ENCODE measurements at places on chromosomes 3 and 15.
A peak's percentile ranks its signal among the peaks of the same experiment; 100 is the strongest.

GRCh38 chr3:149473357-149474249, 894 bp upstream of the TM4SF4 start:
- peak; percentile 84 for DNase-seq

- DNase-seq: no peak
Observed at GRCh38 chr3:184832044-184832443, 20.1 kb downstream of the VPS8 start.

- DNase-seq: no peak
Observed at GRCh38 chr3:15050405-15051092, 14.6 kb downstream of the MRPS25 start.

GRCh38 chr3:124609402-124609801, 120.8 kb upstream of the UMPS start:
- DNase-seq: no peak

DNA sequence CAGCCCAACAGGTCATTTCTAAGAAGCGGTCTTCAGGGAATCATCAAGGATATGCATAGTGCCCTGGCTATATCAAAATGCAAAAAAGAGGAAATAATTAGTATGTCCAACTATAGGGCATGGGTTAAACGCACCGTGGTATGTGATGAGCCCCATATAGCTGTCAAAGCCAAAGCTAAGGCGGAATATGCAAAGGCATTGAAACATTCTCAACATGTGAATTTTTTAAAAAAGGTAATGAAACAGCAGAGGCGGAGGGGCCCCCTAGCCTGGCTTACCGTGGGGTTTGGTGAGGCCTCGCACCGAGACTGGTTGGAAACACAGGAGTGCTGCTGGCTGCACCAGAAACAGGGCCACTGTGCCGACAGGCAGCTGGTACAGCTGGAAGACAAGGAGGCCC, 23.2 kb downstream of the PLXND1 start:
- DNase-seq: no peak

- DNase-seq: no peak
Observed at GRCh38 chr3:163657088-163657487, 1421.2 kb downstream of the SI start.

- DNase-seq: no peak
Observed at GRCh38 chr3:14988988-14989394, 41.6 kb downstream of the NR2C2 start.

DNA sequence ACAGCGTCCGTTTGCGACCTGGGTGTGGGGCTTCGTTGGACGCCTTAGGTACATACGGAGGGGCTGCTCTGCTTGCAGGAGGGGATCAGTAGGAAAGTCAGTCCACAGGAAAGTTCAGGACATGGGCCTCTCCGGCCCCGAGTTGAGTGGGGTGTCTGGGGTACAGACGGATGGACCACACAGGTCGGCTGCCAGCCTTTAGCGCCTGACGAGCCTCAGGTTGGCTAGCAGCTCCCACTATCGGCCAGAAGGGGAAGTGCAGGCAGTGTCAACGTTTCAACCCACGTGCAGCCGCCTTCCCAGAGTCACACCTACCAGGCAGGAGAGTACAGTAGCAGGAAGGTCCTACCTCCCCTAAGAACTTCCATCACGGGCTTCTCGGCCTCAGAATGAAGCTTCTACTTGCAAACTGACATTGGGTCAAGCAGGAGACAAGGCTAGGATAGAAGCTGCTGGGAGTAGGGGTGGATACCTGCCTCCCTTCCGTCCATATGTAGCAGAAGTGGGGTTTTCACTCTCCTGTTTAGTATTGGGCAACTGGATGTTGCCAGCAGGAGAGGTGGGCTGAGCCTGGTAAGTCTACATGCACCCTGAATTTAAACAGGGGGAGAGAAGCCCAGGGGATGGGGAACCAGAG, 1.8 kb upstream of the SCN5A start:
- DNase-seq: peak; percentile 50

GRCh38 chr3:122305818-122306621, 19.0 kb upstream of the CSTA start:
- no peak for DNase-seq

- no peak for DNase-seq
Observed at GRCh38 chr3:65492249-65492648, 546.5 kb downstream of the MAGI1 start.

DNA sequence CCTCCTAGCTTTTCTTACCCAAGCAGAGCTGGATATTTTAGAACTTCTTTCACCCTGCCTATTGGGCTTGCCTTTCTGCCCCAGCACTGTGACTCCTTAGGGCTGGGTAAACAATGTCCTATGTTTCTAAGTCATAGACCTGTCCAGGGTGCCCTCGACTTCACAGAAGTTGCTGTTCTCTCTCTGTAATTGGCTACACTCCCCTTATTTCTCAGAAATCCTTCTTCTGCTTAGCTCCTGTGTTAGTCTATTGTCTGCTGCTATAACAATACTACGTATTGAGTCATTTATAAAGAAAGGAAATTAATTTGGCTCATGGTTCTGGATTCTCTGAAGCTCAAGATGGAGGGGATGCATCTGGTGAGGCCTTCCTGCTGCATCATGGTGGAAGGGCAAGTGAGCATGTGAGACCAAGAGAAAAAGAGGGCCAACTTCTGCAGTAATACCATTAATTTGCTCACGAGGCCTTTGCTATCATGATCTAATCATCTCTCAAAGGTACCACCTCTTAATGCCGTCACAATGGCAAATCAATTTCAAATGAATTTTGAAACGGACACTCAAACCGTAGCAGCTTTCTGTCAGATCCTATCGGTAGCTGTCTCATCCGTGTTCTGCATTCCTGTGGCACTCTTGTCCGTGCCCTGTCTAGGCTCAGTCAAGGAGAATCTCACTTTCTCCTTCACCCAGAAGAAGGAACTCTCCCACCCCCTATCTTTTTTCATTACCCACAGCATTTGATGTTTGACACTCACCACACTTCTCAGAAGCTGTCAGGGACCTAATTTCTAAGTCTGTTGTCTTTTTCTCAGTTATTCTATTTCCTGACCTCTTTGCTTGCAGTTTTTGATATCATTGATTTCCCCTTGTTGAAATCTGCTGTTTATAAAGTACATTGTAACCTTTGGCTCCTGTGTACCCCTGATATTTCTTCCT, 22.3 kb upstream of the GPR171 start:
- no peak for DNase-seq

DNA sequence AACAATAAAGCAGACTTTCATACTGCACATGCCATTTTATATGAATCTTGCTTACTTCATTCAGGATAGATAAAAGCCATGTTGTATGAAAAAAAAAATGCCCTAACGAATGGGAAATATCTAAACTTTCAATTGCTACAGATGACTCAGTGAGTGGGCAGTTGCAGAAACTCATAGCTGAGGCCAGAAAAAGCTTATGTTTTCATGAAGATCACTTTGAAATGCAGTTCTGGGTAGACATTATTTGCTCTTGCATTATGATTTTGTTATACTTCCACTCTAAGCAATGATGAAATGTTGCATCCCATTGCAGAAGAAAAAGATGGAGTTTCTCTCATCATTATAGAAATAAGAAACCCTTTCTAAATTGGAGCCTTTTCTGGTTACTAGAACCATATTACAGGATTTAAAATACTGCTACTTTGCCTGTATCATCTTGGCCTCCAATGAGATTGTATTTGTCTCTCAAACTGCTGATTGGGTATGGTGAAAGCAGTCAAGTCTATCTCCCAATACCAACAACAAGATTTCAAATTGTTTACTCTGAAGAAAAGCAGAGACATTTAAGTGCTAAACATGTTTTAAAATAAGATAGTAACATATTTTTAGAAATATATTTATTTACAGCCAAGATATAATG, 17.0 kb downstream of the PEAK1 start:
- peak; percentile 72 for DNase-seq

DNA sequence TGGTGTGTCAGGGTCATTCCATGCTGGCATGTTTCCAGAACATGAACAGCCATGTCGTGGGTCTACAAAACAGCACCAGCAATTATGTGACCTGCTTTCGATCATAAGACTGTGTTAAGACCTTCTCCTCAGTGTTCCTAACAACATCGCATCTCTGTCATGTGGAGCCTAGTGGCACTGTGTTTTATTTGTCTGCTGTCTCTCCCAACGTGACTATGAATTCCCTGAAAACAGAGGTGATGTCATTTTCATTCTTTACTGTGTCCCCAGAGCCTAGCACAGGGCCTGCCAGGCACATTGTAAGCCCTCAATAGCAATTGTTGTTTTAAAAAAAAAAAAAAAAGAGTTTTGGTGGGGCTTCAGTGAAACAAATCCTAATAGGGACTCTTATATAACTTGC, 94.2 kb upstream of the IL12A start:
- no peak for DNase-seq

DNA sequence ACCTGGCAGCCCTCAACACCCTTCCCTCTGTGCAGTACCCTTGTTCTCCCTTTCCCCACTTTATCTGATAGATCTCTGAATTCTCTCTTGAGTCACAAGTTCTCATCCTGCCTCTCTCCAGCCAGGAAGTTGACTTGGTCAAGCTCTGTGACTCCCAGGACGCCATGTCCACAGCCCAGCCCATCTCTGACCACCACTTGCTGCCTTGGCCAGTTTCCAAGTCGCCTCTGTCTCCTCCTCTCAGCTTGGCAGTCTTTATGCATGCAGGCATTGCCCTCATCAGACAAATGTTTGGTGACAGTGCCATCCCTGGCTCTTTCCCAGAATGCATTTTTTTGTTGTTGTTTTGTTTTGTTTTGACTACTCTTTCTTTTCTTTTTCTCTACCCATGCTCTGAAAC, 25.7 kb downstream of the ZNF35 start:
- DNase-seq: no peak

DNA sequence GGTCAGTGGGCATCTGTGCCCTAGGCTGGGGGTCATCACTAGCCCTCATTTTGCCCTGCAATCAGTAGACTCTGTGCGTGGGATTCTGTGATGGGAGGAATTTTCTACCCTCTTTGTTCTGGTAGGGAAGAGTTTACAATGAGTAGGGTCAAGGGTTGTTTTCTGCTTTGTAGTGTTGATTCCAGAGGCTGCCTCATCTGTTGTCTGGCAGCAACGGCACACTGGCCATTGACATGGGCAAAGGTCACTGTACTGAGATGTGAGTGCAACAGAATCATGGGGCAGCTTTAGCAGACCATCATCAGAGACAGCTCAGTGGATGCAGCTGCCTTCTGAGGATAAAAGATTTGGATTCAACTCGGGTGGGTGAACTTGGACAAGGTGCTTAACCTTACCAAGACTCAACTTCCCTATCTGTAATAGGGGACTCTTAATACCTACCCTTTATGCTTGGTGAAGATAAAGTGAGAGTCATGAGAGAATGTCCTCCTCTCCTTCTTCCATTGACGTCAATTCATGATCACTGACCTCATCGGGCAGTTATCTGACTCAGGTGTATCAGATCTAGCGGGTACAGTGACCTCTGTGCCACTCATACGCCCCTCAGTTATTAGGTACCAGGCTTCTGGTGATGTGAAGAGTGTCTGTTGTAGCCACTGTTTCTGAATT, 127.5 kb downstream of the RPLP1 start:
- DNase-seq: no peak

DNA sequence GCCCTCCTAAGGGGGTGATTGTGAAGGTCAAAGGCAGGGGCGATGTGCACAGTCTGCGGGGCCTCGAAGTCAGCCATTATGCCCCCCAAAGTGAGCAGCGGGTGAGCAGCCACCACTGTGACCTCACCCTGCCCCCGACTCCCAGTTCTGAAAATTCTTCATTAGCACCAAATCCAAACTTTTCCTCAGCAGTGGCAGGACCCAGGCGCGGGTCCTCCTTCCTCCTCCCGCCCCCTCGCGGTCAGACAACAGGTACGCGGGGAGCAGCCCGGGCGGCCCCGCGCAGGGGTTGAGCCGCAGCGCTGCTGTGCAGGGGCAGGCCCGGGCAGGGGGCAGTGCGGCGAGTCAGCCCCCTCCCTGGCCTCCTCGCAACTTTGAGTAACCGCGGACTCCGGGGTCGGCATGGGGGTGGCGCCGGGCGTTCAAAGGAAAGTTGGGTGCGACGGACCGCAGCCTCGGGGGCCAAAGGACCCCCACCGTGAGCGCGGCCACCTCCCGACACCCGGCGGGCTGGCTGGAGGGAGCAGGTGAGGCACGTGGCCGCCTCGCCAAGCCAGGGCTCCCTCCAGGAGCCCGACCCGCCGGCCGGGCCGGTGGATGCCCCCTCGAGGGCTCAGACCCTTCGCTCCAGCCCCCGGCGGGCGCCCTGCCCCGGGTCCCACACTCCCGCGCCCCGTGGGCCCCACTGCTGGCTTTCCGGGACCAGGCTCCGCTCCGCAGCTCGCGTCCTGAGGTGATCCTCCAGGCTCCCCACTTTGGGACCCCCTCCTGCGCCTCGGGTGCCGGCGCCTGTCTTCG, 49.4 kb upstream of the CCDC174 start:
- no peak for DNase-seq

DNA sequence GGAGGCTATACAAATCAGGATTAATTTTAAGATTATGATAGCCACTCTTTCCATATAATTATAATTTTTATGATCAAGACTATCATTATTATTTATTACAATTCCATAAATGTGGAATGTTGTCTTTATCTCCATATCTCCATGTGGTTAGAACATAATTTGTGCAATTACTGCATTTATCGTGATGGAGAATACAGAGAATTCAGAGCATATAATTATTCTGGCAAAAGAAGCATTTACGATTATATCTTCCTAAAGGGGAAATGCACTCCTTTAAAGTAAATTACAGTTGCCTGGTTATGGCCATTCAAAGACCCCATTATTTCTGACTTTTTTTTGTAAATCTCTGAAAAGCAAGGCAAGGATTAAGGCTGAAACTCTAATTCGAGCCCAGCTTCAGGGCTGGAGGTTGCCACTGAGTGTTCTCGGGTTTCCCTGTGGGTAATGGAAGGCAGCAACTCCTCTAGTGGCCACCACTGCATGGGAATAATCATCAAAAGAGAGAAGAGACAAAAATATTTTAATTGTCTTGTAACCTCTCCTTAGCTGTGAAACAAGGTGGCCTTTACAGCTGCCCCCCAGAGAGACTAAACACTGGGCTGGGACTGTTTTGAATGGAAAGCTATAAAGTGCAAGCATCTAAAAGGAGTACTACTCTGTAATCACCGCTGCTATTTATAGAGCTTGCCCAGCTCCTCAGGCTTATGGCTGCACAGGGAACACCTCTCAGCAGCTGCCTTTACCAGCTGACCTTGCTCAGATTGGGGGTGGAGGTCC, 59.8 kb upstream of the PRTG start:
- no peak for DNase-seq

GRCh38 chr3:127750226-127751031, 71.9 kb downstream of the MGLL start:
- peak; percentile 85 for DNase-seq

All from astrocyte of the spinal cord (primary cell).